Inflammatory macrophage treated with lipopolysaccharide for 1 hour (primary cell): ENCODE measurements at places on chromosomes 4 and X.

GRCh38 chr4:134708026-134708425, 506.4 kb upstream of the PABPC4L start:
- no peak for DNase-seq

- DNase-seq: no peak
Observed at GRCh38 chr4:169307576-169307975, 36.8 kb upstream of the SH3RF1 start.

- no peak for DNase-seq
Observed at GRCh38 chr4:125689805-125690204, 375.1 kb downstream of the FAT4 start.

DNA sequence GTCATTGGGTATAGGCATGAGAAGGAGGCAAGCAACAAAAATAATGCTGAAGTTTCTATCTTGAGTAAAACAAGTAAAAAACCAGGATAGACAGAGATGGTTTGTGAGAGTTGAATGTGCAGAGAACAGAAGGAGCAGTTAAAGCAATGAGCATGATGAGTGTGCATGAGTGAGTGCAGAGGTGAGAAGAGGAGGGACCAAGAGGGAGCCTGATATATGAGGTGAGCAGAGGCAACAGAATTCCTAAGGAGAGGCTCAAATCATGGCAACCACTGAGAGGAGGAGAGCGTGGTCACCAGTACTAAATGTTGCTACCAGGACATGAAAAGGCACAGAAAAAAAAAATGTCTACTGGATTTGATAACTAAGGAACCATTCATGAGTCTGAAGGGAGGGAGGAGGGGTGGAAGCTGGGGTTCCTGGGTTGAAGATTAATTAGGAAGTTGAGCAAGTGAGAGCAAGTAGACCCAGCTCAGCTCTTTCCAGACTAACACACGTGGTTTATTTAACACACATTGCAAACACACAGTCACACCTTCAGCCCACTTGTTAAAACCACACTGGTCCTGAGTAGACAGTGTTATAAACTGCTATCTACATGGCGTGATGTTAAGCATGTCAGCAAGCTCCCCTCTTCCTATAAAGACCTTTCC, 69.0 kb upstream of the IQCM start:
- no peak for DNase-seq

DNA sequence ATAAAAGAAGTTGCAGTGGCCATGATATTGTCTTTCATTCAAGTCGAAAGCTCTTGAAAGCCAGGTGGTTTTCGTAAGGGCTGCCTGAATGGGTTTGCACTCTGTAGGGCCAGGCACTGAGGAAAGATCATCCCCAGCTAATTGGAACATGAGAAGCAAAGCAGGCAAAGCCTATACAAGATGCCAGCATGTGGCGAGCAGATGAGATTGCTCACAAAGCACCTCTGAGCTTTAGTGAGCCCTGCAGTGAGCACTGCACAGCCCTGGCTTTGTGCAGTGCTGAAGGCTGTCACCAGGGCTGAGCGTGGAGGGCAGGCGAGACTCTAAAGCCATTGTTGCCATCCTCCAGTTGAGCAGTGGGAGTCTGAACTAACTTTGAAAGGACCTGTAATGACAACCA, 53.8 kb downstream of the HADH start:
- DNase-seq: no peak

DNA sequence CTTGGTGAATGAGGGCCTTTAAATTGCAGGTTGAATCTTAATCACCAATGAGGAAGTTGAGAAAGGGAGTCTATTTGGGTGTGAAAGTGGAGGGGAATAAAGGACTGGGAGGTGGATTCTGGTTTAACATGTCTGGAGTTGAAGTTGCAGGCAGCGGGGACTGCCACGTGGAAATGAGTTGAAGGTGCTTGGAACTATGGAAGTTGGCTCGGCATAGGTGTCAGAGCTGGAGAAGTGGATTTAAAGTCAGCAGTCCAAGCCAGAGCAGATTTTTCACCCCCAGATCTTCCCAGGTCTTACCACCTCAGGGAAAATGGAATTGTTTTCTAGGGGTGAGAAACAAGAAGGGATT, 44.9 kb downstream of the TIGD4 start:
- no peak for DNase-seq

DNA sequence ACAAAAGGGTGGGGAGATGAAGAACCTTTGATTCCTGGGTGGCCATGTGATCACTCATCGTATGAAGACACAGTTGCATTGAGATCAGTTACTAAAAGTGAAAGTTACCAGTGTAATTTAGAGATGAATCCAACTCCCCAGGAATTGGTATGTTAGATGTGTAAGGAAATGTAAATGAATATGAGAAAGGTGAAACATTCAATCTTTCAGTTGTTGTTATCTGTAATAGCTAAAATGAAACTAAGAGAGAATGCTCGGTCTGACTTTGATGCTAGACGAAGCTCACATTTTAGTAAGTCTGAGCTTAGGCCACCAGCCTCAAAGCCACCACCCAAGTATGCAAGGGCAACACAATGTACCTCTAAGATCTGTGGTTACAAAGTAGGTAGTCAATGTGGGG, 194.3 kb upstream of the POF1B start:
- DNase-seq: no peak

GRCh38 chrX:87664381-87664780, 146.8 kb downstream of the KLHL4 start:
- DNase-seq: no peak

- no peak for DNase-seq
Observed at GRCh38 chrX:117010243-117010642, 547.5 kb upstream of the CT83 start.

GRCh38 chr4:189313861-189314513, 626.7 kb upstream of the FRG1 start:
- no peak for DNase-seq

DNA sequence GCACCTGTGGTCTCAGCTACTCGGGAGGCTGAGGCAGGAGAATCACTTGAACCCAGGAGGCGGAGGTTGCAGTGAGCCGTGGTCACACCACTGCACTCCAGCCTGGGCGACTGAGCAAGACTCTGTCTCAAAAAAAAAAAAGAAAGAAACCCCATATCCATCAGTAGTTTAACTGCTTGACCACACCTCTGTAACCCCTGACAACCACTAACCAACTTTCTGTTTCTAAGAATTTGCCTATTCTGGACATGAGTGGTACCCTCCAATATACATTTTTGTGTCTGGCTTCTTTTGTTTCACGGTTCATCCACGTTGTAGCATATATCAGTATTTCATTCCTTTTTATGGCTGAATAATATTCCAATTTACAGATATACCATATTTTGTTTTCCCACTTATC, 9.1 kb downstream of the PPAT start:
- no peak for DNase-seq
